ENCODE measurements at places on chromosomes 6 and 20.

DNA sequence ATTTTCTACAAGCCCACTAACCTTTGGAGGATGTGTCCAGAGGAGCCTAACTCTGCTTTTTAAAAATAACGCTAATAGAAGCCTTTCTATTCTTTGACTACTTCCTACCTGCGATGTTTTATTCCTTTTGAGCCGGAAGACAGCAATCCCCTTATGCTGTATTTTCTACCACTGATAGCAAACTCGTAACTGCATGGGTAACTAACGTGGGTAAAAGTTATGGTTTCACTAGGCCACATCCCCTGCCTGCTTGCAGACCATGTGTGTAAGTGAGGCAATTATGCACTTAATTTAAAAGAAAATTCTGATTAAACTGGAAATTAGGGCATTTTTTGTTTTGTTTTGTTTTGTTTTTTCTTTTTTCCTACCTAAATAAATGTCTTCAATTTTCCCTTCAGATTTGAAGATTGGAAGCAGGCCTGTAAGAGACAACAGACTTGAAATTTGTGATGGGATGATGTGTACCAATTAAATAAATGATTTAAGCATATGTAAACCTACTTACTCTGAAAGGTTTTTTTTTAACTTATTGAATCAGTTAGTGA, 931 bp downstream of the UFL1 start:
- no peak for DNase-seq

GRCh38 chr6:139007428-139007827, 19.4 kb upstream of the REPS1 start:
- DNase-seq, result no peak

- no peak for DNase-seq
These were observed 44.6 kb upstream of the HDDC2 start for GRCh38 chr6:125346201-125346925.

DNA sequence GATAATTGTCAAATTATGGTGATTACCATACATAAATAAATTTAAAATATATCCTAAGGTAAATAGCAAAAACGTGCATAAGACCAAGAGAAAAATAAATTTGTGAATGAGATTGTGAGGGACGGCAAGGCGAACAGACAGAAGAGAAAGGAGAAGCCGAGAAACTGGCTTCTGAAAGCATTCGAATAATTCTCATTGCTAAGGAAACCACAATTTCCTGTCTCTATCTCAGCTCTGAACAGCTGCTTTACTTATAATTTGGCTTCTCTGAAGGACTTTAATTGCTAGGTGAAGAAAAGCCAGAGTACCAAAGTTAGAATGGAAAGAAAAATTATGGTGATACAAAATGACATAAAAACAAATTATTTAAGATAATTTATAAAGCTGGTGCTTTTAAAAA, 79.0 kb upstream of the RGS17 start:
- DNase-seq, result no peak

- no peak for DNase-seq
These were observed 230.7 kb downstream of the NFATC2 start for GRCh38 chr20:51311636-51312479.

DNA sequence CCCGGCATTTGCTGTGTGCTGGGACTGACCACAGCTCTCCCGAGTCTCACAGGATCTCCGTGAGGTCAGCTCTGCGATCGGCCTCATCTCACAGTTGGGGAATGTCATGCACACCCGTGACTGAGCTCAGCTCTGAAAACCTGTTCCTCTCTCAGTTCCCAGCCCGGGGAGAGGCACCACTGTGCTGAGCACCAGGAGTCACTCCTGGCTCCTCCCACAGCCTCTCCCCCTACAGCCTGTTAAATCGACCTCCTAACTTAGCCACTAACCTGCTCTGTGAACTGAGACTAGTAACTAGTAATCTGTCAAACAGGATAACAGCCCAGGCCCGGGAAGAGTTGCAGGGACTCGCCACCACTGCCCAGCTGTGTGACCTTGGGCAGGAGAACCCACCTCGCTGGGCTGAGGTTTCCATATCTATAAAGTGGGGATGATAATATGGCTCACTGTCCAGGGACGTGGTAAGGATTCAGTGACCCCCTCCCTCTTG, 20.1 kb upstream of the NOL4L start:
- no peak for DNase-seq

DNA sequence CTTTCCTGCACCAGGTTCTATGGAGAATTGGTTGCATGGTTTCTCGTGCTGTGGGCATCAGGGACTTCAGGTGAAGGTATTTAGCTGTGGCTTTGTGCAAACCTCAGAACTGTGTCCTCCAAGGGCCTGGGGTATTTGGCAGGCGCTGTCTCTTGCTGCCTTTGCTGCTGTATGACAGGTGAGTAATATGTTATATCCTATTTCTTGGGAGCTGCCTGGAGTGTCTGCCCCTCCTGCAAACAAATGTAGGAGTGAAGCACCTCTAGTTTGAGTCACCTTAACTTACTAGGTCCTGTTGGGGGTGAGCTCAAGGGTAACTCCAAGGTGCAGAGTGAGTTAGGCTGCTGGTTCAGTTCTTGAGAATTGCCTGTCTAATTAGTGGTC, 177.7 kb upstream of the RNF24 start:
- DNase-seq, result no peak

DNA sequence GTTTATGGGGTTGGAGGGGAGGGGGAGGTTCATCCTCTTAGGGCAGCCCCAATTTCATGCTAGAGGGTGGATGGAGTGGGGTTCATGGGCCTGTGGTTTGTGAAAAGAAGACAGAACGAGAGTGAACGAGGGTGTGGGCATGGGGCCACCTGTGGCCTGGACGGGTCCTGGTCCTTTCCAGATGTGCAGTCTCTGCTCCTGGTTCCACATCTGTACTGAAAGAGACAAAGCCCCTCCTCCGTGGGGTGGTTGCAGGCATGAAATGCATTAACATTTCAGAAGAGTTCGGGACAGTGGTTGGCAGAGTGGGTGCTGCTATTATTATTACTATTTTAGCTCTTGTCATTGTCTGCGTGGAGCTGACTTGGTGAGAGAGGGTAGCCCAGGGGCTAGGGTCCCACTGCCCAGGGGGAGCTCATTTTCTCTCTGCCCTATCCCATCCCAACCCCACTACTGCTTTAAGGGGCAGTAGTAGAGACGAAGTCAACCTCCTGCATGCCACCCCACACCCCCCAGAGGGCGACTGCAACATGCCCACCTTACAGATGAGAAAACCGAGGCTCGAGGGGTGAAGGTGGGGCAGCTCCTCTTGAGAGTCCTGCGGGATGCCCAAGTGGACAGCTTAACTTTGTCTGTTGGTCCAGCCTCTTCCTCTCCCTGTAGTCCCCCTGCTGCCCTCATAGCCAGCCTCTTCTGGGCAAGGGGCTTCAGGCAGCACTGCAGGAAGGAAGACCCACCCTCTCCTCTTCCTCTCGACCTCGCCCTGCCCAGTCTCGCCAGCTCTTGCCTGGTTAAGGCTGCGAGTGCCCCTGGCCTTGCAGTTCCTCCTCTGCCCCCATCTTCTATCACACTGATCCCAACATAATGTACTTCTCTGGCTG, 8.4 kb downstream of the BPIFB2 start:
- no peak for DNase-seq

DNA sequence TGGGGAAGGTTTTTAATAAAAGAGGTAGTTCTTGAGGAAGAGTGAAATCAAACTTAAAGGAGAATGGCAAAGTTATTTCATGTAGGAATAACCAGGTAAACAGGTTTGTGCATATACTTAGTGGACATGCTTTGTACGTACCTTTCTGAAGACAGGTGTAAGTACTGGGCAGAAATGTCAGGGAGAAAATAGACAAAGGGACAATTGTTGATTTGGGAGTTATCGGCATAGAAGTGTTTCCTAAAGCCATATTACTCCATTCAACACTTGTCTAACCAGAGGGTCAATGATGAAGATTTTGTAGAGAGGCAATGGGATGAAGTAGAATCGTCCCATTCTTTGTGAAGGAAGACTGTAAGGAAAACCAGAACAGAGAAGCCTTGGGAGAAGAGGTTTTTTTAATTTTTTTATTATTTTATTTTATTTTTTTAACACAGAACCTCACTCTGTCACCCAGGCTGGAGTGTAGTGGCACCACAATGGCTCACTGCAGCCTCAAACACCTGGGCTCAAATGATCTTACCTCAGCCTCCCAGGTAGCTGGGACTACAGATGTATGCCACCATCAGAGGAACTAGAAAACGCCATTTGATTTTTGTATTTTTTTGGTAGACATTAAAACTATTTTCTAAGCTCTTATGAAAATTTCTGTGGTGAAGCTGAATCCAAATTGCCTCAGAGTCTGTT, 18.0 kb downstream of the SMAP1 start:
- DNase-seq, result no peak

DNA sequence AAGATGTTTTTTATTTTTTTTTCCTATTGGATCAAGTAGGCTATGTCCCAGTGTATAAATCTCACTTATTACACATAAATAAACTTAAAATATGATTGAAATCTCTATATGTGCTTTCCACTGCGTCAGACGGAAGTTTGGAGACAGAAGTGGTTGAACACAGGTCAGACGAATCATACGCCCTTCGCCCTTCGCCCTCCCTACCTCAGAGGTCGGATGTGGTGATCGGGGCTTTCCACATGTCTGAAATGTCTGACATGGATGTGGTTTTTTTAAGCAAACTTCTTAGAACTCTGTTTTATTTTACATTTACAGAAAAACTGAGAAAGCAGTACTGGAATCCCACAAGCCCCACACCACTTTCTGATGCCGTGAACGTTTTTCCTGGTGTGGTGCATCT, 344.4 kb downstream of the THBS2 start:
- no peak for DNase-seq

GRCh38 chr6:130602151-130602770, 224.9 kb upstream of the SMLR1 start:
- no peak for DNase-seq

DNA sequence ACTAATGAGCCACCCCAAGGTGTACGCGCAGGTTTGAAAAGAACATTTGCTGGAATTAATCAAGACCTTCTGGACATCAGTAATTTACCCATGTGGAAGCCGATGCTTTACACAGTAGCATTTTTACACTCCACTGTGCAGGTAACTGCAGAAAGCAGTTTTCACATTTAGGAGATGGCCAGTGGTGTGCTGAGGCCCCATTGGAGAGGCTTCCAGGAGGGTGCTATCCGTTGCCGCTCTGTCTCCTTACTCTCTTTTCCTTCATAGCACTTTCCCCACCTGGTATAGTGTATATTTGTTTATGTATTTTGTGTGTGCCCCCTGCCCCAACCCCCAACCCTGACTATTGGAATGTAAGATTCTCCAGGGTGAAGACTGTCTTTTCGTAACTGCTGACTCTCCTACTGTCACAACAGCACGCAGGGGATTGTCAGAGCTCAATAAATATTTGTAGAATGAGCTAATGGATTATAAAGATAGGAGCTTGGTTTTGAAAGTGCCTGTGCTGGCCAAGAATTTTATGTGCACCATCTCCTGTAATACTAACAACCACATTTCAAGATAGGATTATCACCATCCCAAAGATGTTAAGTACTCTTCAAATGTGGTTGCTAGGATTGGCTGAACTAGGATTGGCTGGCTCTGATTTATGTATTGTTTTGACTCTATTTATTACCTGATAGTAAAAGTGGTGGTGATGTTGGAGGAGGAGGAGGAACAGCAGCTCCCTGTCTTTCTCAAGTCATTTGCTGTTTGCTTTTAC, 74.0 kb upstream of the GLP1R start:
- DNase-seq, result no peak

DNA sequence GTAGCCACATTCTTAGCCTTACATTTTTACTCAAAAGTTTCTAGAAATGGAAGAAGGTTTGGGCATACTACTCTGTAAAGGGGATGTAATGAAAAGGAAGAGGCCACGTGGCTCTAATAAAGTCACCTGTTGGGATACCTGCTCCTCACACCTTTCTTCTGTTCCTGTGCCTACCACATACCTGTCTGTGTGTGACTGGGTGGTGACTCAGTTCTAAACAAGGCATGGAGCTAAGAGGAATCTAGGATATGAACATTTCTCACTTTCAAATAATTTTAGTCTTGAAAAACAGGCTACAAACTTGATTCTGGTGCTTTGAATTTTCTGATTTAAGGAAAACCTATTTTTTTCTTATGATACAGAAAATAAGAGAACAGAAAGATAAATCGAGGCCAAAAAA, 363.6 kb downstream of the RFPL4B start:
- no peak for DNase-seq

- DNase-seq, result no peak
These were observed 7.6 kb upstream of the SLC17A4 start for GRCh38 chr6:25746968-25747367.

DNA sequence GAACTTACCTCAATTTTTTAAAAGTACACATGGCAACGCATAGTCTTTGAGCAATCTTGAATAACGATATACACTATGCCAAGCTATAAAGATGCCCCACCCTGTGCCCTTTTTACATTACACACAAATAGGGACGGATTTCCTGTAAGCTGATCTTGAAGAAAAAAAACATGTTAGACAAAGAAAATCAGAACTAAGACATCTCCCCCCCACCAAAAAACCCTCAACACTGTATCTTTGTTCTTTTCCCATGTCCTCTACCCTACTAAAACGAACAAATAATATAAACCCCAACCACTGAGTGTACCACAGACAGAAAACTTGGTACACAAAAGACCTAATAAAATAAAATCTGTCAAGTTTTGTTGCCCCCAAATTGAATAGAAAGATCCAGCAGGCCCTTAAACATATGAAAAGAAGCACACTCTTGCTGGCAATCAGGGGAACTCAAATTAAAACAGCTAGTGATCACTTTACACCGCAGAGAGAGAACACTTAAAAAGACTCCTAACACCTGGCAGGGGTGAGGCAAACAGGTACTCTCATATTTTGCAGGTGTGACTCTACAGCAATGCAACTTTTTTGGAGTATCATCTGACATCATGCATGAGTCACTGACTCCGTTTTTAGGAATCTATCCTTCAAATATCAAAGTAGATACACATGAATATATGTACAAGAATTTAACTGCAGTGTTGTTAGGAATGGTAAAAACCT, 29.6 kb downstream of the BACH2 start:
- DNase-seq, result no peak

DNA sequence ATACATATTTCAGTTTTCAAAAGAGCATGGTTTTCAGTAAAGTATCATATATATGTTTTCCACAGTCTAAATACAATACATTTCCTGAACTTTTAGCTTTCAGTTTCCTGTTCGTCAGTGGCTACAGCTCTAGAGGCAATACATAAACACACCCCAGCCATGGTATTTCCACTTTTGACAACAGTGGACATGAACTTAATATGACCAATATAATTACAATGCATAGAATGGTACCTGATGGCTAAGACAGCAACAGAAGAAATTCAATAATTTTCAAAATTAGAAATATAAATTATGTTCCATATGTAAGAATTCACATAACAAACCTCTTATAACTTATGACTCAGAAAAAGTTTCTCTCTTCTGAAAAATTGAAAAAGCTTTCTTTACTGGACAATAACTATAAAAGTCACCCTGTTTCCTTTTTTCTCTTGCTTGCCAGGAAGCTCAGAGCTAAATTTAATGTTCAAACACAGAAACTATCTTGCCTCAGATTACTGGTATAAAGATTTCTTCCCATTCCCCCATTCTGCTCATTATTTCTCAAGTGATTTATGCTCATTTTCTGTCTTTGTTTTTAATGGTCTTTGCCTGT, 19.2 kb downstream of the FKBP5 start:
- no peak for DNase-seq

GRCh38 chr6:25377664-25378063, 98.5 kb downstream of the CARMIL1 start:
- no peak for DNase-seq

Measured in stimulated activated naive CD8-positive, alpha-beta T cell treated with anti-CD3 and anti-CD28 coated beads, Interleukin-15, Interleukin-2, amounts not matched to agents 100 U/mL and 50 U/mL, for 24 hours (primary cell).